ENCODE measurements at places on chromosomes 3 and 15.

DNA sequence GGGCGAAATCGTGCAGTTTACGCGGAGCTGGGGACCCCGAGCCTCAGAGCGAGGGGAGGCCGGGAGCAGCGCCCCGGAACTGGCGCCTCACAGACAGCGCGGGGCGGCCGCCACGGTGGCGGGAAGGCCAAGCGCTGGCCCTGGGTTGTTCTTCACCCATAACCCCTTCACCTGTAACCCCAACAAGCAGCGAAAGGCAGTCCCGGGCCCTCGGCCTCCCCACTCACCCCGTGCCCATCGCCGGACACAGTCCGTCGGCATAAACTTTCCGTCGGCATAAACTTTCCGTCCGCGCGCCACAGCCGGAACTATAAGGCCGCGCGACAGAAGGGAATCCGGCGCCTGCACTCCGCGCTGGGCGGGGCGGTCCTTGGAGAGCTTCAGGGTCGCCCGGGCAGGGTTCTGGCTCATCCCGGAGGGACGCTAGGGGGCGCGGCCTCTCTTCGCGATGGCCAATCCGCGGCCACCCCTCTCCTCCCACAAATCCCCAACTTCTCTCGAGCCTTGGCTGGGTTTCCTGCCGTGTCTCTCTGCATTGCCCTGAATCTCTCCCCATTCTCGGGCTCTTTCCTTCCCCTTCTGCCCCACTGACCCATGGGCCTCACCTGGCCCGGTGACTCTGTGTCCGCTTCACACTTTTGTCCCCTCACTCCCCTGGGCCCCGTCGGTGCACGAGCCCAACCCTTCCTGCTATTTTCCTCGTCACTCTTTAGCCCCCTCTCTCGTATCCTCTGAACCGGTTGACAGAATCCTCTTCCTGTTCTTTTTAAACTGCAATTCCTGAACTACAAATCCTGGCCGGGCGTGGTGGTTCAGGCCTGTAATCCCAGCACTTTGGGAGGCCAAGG lies at the start of gene INTS14:
Gene INTS14, minus strand, starts transcription at position 261 of the 848 bp plus-strand sequence. CDS start 3,751 bp downstream, outside the sequence.
- DNase-seq, result peak; percentile 95

- DNase-seq, result no peak
These were observed 222.9 kb downstream of the BCHE start for GRCh38 chr3:165614337-165614736.

- no peak for DNase-seq
These were observed 53.7 kb downstream of the TPRG1 start for GRCh38 chr3:189225431-189225830.

GRCh38 chr3:185318141-185318540 lies 44.8 kb upstream of the MAP3K13 start:
- no peak for DNase-seq

DNA sequence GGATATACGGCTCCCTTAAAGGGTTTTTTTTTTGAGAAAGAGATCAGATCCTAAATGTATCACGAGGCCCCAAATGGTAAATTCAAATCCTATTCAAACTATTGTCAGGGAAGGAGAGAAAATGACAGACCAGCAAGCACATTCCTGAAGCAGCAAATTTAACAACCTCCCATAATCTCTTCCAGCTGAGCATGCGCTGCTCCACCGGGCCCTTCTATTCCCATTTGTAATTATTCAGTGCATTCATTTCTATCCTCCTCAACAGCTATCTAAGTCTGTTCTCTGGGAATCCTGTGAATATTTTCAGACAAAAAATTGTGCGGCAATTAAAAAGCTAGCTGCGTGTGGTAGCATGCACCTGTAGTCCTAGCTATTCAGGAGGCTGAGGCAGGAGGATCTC lies 43.2 kb downstream of the MAGI1 start:
- no peak for DNase-seq

DNA sequence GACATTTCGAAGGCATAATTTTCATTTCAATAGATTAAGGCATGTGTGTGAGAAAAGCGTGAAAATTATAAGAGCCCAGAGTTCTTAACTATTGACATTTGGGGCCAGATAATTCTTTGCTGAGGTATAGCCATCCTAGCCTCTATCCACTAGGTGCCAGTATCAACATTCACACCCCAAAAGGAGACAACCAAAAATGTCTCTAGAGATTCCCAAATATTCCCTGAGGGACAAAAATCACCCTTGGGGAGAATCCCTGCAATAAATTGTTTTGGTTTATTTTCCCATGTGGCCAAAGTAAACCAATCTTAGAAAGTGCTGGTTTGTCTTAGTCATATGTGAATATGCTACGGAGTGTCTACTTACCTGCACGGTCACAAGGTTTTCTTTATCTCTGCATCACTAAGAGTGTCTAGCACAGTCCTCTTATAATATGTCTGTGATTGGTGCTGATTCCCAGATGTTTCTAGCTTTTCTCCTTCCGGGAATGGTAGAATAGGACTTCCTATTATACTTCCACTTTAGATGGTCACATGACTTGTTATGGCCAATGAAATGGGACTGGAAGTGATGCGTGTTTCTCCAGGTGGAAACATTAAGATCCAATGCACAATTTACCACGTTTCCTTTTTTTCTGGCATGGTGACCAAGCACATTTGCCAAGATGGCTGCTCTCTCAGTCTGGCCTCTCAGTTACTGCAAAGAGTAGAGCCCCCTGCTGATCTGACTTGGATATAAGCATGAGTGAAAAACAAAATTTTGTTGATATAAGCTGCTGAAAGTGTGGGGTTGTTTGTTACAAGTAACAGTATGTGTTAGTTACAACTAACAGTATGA lies 8.0 kb upstream of the KBTBD8 start:
- no peak for DNase-seq

DNA sequence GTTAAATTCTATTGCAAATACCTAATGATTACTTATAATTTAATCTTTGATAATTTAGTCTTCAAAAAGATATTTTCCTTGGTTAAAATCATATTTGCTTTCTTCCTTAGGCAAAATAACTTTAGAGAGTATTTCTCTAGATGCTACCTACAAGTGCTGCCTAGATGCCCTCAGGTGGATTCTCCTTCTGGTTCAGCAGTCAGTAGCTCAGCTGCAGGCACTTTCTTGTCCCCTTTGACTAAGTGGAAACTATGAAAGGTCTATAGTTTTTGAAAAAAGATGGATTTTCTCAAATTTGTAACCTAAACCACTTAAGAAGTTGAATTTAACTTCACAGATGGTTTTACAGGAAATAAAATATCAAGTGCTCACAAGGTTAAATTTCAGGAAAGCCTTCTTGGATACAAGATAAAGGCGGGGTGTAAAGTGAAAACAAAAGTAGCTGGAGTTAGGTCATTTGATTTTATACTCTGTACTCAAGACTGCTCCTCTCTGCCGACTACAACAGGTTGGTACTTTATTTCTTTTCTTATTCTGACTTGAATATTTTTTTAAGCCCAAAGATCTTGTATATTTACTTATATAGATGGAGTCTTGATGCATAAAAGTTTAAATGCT lies at the start of gene ACKR4:
Gene ACKR4, plus strand, starts transcription at position 455 of the 618 bp plus-strand sequence. CDS start 3,128 bp downstream, outside the sequence.
- no peak for DNase-seq

- DNase-seq, result no peak
These were observed 32.9 kb upstream of the SKOR1 start for GRCh38 chr15:67792250-67792942.

GRCh38 chr3:133276594-133276993 lies 123.3 kb upstream of the BFSP2 start:
- DNase-seq, result peak; percentile 4

DNA sequence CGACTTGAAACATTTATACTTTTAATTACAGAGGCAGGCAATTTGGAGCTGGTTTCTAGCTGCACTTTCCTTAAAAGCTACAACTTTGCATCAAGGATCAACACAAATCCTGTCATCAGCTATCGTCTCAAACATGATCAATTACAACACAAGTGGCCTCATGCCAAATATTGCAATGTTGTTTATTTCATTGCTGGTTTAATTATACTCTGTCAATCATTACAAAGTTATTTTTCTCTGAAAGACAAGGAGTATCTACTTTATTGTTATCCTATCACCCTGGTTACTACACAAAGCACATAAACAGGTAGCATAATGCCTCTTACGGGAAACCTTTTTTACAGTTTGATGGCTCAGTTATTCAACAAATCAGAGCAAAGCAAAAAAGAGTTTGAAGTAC lies 58.0 kb upstream of the FOXB1 start:
- no peak for DNase-seq

GRCh38 chr15:101526442-101526841 lies 36.9 kb upstream of the PCSK6 start:
- DNase-seq, result no peak

GRCh38 chr3:53269888-53270880 lies 14.4 kb upstream of the TKT start:
- peak; percentile 27 for DNase-seq

GRCh38 chr3:128410669-128411573 lies 55.8 kb downstream of the DNAJB8 start:
- no peak for DNase-seq

DNA sequence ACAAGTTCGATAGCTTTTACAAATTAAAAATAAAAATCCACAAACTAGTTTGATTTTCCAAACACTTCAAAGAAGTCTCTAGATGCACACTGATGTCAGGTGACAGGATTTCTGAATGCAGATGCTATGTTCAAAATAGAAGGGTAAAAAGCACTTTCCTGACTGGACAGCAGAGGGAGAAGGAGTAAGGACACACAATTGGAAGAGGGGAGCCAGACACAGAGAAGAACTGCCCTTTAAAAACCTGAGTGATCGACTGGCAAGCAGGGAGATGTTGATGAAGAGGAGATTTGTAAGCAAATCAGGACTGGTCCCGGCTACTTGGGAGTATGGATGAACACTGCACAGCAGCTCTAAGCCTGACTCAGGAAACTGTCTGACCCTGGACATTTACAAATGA lies 612.8 kb downstream of the MAGI1 start:
- DNase-seq, result no peak

- no peak for DNase-seq
These were observed 72.2 kb downstream of the TOP2B start for GRCh38 chr3:25592510-25592968.

DNA sequence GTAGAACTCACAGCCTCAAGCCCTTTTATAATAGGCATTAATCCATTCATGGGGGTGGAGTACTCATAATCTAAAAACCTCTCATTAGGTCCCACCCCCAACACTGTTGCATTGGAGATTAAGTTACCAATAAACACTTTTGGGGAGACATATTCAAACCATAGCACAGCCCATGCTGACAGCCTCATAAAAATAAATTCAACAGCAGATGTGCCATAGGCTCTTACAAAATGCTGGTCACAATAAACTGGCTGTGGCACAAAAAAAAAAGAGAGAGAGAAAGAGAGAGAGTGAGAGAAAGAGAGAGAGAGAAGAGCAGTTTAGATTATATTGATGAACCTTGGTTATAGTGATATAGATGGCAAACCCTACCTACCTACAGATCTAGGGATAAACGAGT lies 1000.9 kb downstream of the TUSC7 start:
- no peak for DNase-seq

DNA sequence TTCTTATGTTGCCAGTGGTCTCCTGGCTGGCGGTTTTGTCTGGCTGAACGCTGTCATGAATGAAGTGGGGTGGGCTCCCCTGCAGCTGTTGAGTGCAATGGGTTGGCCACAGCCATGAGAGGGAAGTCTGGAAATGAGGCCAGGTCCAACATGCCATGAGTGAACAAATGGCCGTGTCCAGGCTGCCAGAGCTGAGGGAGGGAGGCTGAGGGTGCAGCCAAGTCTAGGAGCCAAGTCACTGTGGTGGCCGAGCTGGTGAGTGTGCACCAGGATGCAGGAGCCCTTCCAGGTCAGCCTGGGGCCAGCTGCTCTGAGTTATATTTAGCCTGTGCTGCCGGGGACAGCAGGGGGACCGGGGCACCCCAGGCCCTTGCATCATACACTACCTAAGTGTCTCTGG lies 24.7 kb upstream of the PRR23E start:
- no peak for DNase-seq

GRCh38 chr3:99768126-99768525 lies 49.5 kb upstream of the CMSS1 start:
- DNase-seq, result no peak

- DNase-seq, result no peak
These were observed 15.6 kb downstream of the SENP5 start for GRCh38 chr3:196883361-196883760.

- DNase-seq, result no peak
These were observed 427.5 kb downstream of the VGLL3 start for GRCh38 chr3:86563400-86563970.

GRCh38 chr3:58824777-58825176 lies 158.2 kb upstream of the FAM3D start:
- DNase-seq, result no peak

- no peak for DNase-seq
These were observed 21.9 kb downstream of the MEGF11 start for GRCh38 chr15:66231394-66232266.

DNA sequence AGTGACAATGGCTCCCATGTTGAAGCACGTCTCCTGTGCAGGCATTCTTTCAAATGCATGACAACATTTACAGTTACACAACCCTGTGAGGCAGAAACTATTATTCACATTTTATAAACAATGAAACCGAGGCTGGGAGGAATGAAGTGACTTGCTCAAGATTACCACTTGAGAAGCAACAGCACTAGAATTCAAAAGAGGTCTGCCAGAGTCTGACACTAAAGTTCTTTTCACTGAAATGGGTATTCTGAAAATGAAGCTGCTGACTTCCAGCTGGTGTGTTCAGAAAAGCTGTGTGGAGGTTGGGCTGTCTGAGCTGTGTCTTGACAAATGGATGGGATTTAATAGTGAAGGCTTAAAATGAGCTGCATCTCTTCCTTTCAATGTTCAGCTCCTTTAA lies 104.4 kb downstream of the THSD4 start:
- DNase-seq, result no peak

DNA sequence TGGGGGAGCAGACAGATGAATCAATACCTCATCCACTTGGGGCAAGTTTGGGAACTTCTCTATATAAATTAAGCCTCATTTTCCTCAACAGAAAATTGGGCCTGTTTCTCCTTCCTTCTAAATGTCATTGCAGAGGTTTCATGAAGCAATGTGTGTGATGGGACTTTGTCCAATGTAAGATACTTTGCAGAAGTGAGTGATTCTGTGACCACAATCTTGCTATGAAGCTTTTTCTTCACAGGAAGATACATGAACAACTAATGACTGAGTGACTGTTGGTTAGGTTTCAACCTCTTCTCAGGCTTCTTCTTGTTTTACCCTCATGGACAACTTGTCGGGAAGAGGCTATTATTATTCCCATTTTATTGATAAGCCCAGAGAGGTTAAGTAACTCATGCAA lies 11.0 kb downstream of the TMEM45A start:
- DNase-seq, result no peak

DNA sequence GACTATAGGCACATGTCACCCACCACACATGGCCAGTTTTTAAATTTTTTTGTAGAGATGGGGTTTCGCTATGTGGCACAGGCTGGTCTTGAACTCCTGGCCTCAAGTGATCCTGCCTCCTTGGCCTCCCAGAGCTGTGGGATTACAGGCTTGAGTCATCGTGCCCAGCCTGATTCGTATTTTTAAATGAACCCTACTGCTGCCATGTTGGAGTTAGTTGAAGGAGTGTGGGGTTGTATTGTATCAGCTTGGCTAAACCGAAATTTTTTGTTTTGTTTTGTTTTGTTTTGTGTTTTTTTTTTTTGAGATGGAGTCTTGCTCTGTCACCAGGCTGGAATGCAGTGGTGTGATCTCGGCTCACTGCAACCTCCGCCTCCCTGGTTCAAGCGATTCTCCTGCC lies 11.8 kb upstream of the ZNF770 start:
- no peak for DNase-seq
